HT-29 (cell line): ENCODE measurements at places on chromosomes 11 and 22.

DNA sequence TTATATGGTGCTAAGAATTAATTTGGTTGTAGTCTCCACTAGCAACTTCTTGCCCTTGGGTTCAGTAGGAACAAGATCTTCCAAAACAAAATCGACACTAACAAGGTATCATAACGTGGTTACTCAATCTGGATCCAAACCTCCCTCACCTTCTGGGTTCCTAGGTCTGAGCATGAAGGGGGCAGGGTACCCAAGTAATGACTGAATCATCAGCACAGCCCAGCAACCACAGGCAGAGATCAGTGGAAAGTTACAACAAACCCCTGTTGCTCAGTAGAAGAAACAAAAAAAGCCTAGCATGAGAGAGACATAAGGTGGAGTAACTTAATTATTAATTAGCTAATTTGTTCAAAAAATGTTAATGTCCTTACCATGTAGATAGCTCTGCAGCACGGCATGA lies 221.4 kb downstream of the BLID start:
- no peak for DNase-seq

GRCh38 chr11:68979931-68980775 lies 633 bp downstream of the MRGPRD start:
- DNase-seq = no peak

GRCh38 chr11:27191639-27192038 lies 151.0 kb downstream of the BBOX1 start:
- no peak for DNase-seq

- DNase-seq = peak; percentile 24
Observed at GRCh38 chr11:108122166-108122628, 830 bp downstream of the ACAT1 start.

DNA sequence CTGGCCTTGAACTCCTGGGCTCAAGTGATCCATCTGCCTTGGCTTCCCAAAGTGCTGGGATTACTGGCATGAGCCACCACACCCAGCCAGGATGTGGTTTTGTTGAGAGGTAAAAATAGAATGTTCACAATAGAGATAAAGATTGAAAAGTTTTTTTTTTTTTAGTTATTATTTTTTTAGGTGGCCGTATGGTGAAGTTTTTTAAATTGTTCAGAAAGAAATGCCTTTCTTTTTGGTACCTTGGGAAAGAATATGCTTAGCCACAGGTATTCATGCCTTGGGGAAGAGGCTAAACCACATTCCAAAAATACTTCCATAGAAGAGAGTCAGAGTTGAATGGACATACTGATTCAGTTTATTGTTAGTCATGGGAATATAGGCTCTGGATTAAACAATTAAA lies 143.4 kb downstream of the C11orf91 start:
- DNase-seq = no peak

DNA sequence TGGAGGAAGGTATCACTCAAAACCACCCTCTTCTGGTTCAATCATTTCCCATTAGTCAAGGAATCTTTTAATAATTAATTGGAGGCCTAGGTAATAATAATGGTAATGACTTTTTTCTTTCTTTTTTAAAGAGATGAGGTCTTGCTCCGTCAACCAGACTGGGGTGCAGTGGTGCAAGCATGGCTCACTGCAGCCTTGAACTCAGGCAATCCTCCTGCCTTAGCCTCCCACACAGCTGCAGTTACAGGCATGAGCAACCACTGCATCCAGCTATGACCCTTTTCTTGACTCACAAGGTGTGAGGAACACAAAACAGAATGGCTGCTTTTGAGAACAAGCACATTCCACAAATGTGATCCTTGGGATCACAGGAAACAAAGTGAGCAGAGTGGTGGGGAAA lies 3.6 kb downstream of the POLDIP3 start:
- DNase-seq = no peak

- DNase-seq = no peak
Observed at GRCh38 chr11:29657709-29658108, 359.1 kb downstream of the KCNA4 start.

DNA sequence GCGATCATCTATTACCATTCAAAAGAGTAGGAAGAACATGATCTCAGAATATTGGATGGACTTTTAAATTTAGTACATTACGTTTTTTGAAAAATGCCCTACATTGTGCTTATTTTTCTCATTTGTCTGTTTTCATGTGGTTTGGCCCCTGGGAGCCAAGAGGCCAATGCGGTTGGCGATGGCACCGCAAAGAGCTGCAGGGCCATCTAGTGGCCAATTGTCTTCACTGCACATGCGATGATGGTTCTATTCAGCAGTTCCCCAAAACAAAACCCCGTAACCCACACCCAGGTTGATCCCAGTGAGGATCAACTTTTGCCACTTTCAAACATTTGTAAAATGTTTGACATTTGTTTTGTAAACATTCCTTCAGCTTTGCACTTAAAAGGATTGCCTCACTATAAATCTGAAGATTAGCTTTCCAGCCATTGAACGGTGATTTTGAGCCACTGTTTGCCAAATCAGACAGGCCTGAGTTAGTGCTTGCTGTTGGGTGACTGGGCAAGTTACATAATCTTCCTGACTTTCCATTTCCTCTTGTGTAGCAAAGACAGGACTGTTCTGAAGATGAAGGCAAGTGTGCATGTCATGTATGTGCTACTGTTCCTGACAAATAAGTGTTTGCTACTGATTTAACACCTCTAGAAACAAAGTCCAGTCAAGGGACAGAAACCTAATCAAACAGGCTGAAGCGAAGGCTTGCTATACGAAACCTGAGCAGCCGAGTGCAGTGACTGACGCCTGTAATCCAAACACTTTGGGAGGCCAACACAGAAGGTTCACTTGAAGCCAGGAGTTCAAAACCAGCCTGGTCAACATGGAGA lies 29.2 kb upstream of the XBP1 start:
- DNase-seq = peak; percentile 90

GRCh38 chr11:123838199-123838598 lies 32.0 kb upstream of the OR6M1 start:
- DNase-seq = no peak

GRCh38 chr11:130474637-130475400 lies 26.4 kb downstream of the ADAMTS15 start:
- DNase-seq = no peak

- no peak for DNase-seq
Observed at GRCh38 chr11:123543797-123544196, 110.6 kb downstream of the SCN3B start.

- DNase-seq = no peak
Observed at GRCh38 chr11:101049813-101050212, 79.8 kb downstream of the PGR start.

DNA sequence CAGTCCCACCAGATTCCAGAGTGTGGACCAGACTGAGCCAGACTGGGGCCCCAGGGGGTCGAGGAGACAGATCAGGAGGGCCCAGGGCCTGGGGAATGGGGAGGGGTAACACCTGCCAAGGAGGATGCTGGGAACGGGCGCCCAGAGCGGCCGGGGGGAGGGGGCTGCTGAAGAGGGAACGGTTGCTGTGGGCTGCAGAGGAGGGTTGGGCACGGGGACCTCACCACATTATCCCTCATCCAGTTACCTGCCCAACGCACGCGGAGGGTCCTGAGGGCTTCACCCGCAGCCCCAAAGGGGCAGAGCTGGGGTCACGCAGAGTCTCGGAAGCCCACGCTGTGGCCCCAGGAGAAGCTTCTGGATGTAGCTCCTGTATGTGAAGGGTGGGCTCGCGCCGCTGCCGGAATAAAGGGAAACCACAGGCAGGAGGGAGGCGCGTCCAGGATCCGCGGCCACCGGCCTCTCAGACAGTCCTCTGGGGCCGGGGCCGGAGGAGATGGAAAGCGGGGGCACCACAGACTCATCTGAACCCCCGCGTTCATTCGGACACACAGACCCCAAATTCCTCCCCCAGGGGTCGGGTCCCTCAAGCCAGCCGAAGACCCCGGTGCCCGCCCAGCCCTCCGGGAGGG lies 866 bp upstream of the SELENOO start:
- DNase-seq = peak; percentile 26
